ENCODE measurements at places on chromosomes 13 and 19. TPM values are rescaled to one million over a fixed set of nuclear protein-coding genes. Genes with fewer than 3 reads are reported as not detected.

Gene SPHK2
- total RNA-seq, result 19.5 TPM

Gene METTL21C
- not detected for total RNA-seq

Gene ZNF878
- 2.1 TPM for total RNA-seq

Gene ANGPTL4
- total RNA-seq, result 46.6 TPM

Gene SIGLEC5
- total RNA-seq, result not detected

Gene C19orf67
- total RNA-seq, result 0.28 TPM

Gene EXOSC5
- total RNA-seq, result 25.2 TPM

Gene LAIR2
- total RNA-seq, result not detected

Gene ZGLP1
- total RNA-seq, result 1.3 TPM

Gene YIPF2
- total RNA-seq, result 29.0 TPM

GRCh38 chr13:71797517-71797916 lies 69.5 kb downstream of the DACH1 start:
- no peak for DNase-seq

- DNase-seq, result no peak
These were observed 10.6 kb upstream of the NFIX start for GRCh38 chr19:12984683-12985048.

GRCh38 chr13:96141032-96141431 lies 51.1 kb downstream of the HS6ST3 start:
- peak; percentile 4 for DNase-seq

DNA sequence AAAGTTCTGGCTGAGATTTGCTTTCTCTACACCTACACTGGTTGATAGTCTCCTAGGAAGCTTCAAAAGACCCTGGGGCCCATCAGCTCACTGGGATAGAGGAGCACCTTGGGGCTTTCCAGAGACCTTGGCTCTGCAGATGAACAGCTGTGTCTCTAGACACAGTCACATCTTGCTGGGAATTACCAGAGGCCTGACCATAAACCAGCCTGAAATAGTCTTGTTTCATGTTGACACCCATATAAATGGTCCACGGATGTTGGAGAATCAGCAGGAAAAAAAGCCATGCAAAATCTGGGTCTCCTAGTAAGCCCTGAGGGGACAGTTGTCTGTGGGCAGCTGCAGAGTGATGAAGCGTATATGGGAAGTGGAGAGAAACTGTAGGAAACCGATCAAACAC lies 207.6 kb downstream of the DNAJC15 start:
- no peak for DNase-seq

DNA sequence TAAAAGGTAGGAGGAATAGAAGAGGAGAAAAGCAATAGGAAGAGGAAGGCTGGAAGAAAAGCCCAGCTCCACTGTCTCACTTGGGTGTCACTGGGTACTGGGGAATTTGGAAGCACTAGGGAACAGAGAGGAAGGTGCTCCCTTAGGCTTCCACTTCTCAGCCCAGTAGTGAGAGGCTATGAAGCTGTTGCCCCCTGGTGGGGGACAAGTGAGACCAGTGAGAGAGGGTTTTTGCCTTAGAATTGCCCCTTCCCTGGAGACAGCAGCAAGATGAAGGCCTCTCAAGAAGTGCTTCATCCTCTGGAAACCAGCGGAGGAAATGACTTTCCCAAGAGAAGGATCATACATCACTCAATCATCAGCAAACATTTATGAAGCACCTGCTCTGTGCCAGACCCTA lies 4.7 kb upstream of the ZNF606 start:
- DNase-seq, result no peak

DNA sequence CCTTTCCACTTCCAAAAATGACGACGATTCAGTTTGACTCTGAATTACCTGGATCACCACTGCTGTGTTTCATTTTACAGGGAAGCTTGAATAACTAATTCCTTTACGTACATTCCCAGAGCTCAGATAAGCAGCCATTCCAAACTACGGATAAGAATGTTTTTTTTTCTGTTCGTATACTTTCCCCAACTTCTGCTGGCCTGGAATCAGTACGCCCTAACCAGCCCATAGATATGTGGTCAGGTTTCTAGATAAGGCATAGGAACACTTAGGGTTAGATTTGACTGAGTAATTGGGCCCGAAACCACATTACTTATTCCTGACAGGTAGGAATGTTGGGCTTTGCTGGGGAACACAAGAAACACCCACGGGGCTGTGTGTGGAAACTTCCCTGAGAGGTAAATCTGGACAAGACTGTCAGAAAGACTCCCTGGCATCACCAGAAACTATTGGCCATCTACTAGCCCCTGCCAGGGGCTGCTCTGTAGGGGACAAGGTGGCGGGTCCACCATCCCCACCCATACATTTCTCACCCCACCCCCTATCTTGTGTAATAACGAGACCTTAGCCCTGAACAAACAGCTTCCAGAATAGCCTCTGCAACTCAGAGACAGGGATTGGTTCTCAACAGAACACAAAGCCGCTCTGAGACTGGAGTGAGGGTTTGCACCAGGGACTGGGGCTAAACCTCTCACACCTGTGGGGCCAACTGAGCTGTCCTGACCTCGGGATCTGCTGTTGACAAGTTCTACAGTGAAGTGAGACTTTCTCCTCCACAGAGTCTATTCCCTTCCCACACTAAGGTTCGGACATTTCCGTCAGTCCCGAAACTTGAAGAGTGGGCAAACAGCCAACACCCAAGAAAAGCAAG lies 15.6 kb downstream of the RHPN2 start:
- no peak for DNase-seq

DNA sequence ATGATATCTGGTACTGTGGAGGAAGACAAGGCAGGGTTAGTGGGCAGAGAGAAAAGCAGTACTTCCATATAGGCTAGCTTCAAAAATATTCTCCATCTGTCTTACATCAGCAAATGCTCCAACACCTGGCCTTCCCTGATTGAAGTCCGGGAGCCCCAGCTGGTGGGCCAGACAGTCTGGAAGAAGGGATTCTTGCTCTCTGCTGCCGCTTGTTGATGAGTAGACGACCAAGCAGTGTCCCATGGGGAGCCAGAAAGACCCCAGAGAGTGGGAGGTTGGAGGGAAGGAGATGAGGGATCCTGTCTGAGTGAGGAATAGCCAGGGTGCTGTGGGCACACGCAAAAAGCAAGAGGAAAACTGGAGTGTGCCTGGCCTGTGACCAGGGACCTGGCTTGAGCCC lies 95.1 kb downstream of the ATP8A2 start:
- DNase-seq, result no peak

DNA sequence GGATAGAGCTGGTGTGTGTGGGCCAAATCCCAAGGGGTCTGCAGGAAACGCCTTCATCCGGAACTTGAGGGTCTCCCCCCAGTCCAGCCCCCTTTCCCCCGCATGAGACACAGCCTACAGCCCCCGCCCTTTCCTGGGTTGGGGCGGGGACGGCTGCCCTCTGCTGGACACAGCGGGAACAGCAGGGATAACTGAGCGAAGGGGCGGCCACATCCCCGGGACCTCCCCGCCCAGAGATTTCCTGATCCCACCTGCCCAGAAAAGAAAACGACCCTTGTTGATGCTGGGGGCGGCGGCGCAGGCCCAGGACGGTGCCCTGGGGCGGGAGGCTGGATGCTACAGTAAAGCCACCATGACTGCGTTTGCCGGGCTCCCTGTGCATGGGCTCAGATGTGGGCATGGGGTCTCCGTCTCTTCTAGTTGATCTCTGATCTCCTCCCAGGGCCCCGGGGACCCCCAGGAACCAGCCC lies 14.2 kb downstream of the ONECUT3 start:
- DNase-seq, result no peak

GRCh38 chr13:96533408-96533807 lies 443.5 kb downstream of the HS6ST3 start:
- no peak for DNase-seq

Measured in Panc1 (cell line).